ENCODE measurements at places on chromosomes 1 and 21. TPM values are rescaled to one million over a fixed set of nuclear protein-coding genes. Genes with fewer than 3 reads are reported as not detected.

Gene KLF17
- 0.18 TPM for total RNA-seq

Gene LCE1E
- total RNA-seq, result not detected

Gene OR2L2
- total RNA-seq, result 0.07 TPM

Gene UCHL5
- 21.3 TPM for total RNA-seq

Gene TRAF3IP3
- total RNA-seq, result not detected

Gene APCS
- total RNA-seq, result not detected

Gene GJA8
- total RNA-seq, result not detected

Gene BRWD1
- total RNA-seq, result 26.5 TPM

Gene SPRR3
- total RNA-seq, result not detected

Gene PERM1
- total RNA-seq, result 0.31 TPM
